Fibroblast of the aortic adventitia (primary cell): ENCODE measurements at places on chromosomes 16 and 17. TPM values are rescaled to one million over a fixed set of nuclear protein-coding genes. Genes with fewer than 3 reads are reported as not detected.

ZNF423 gene
- 7.3 and 13.5 TPM in 2 replicates for total RNA-seq

GP1BA gene
- total RNA-seq: not detected in 2 replicates

KREMEN2 gene
- total RNA-seq: not detected in 2 replicates

GRCh38 chr16:389352-389751, 7.6 kb upstream of the PGAP6 start:
- DNase-seq: no peak
